ENCODE measurements at places on chromosomes 16 and 17.

- no peak for DNase-seq
Measured at GRCh38 chr17:51486091-51486490, 225.7 kb downstream of the UTP18 start.

- no peak for DNase-seq
Measured at GRCh38 chr16:3587547-3588110, 10.4 kb upstream of the NLRC3 start.

DNA sequence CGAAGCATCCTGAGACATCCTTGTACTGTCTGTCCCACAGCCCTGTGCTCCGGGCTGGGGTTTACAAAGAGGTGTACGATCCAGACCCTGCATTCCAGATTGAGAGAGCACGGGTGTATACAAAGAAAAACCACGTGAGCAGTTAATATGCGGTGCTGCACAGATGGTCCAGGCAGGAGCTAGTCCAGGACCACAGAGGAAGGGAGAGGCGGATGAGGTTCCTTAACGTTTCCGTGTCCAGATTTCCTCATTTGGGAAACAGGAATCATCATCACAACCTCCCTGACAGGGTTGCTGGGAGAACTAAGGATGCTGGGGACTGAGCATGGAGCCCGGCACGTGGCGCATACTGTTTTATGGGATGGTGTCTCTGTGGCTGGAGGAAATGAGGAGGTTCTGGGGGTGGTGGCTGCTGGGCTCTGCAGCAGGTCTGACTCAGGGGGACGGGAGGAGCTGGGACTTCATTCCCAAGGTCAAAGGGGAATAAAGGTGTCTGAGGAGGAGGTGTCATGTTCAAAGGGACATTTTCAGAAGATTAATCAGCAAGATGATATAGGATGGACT, 26.2 kb downstream of the WIPI1 start:
- DNase-seq = no peak

DNA sequence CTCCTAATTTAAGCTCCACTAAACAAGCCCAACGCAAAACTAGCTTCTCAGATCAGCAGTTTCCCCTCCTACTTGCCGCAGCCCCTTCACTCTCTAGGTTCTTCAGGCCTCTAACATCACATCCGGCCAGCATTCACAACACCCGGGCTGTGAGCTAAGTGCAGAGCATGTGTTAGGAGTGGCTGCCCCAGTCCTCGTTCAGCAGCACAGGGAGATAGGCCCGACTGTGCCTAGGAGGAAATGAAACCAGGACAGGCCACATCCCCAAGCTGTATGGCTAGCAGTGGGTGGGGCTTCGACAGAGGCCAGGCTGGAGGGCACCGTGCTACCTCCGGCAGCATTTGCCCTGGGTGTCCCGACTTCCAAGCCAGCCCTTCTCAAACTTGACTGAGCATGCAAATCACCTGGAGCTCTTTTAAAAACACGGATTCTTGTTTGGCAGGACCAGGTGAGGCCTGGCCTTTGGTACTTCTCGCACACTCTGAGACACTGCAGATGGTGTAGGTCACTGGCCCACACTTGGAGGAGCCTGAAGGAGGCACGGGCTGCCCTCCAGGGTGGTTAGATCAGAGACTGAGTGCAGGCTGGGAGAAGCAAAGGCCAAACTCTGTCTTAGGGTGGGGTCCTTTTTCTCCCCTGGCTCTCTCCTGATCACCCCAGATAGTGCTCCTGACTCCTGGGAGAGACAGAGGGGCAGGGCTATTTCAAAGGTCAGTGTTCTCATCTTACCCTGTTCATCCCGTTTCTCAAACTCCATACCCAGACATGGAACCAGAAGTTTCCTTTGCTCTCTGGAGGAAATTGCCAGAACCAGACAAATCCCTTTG, 202.0 kb downstream of the C16orf78 start:
- DNase-seq = peak; percentile 83

- DNase-seq = peak; percentile 82
Measured at GRCh38 chr17:70314506-70314905, 145.2 kb downstream of the KCNJ2 start.

DNA sequence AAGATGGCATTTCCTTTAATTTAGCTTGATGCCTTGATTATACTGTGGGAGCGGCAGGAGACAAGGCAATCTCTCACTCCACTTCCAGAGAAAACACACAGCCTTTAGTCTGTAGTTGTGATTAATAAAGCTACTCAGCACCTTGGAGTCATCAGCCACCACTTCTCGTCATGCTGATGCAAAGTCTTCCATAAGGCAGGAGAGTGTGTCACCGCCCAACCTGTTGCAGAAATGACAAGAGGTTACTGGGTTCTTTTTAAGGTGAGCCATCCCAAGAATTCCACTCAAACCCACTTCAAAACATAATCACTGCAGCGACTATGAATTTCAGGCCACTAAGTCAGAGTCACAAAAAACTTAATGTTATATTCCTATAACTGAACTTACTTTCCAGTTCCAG, 223.9 kb upstream of the TOX3 start:
- DNase-seq = no peak

- DNase-seq = peak; percentile 40
Measured at GRCh38 chr17:2101448-2102257, 46.8 kb downstream of the HIC1 start.

DNA sequence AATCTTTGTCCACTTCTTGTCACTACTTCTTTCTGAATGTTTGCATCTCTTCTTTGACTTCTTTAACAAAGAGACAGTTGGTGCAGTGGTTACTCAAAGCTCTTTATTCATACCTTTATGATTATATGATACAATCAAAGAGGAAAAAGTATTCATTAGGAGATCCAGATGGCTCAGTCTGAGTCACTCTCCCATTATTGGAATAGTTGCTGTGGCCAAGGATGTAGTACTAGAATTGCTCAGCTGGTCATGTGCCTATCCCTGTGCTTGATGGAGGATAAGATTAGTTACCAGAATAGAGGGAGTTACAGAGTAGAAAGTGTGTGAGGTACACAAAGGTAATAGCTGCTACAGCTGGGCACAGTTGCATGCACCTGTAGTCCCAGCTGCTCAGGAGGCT, 18.3 kb downstream of the BCAS3 start:
- DNase-seq = no peak

GRCh38 chr17:50476545-50477315, 1.9 kb upstream of the RSAD1 start:
- no peak for DNase-seq

DNA sequence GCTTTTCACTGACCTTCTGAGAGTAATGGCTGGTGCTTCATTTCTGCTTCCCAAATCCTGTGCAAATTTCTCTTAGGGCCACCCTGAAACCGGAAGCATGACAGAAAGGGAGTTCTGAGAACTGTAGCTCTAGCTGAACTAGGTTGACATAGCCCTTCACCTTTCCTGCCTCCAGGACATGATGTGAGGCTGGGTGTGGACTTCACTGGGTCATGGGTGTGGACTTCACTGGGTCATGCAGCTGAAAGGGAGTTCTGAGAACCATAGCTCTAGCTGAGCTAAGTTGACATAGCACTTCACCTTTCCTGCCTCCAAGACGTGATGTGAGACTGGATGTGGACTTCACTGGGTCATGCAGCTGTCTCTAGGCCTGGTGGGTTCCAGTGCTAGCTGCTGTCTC, 54.3 kb upstream of the NLRP1 start:
- no peak for DNase-seq

DNA sequence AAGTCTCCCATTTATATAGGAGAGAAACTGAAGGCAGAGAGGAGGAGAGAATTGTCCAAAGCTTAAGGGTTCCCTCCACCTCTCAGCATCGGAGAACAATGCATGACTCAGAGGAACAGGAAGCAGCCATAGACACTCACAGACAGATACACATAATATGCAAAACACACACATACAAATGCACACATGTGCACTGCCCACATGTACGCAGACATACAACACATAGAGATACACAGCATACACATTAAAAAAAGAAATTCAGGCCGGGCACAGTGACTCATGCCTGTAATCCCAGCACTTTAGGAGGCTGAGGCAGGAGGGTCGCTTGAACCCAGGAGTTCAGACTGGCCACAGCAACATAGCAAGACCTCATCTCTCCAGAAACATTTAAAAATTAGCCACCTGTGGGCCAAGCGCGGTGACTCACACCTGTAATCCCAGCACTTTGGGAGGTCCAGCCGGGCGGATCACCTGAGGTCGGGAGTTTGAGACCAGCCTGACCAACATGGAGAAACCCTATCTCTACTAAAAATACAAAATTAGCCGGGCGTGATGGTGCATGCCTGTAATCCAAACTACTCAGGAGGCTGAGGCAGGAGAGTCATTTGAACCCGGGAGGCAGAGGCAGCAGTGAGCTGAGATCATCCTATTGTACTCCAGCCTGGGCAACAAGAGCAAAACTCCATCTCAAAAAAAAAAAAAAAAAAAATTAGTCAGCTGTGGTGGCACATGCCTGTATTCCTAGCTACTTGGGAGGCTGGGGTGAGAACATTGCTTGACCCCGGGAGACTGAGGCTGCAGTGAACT, 11.3 kb downstream of the ERAL1 start:
- peak; percentile 34 for DNase-seq

GRCh38 chr16:85913688-85914422, 14.9 kb downstream of the IRF8 start:
- DNase-seq = peak; percentile 86

GRCh38 chr17:18250259-18250658, 8.3 kb downstream of the FLII start:
- no peak for DNase-seq

GRCh38 chr17:36730857-36731490, 129.6 kb downstream of the MRM1 start:
- DNase-seq = no peak

- DNase-seq = peak; percentile 85
Measured at GRCh38 chr16:27242868-27243590, 25.5 kb downstream of the NSMCE1 start.

- no peak for DNase-seq
Measured at GRCh38 chr16:85625053-85625452, 11.9 kb downstream of the GSE1 start.

- no peak for DNase-seq
Measured at GRCh38 chr17:56358651-56359050, 205.4 kb downstream of the ANKFN1 start.

DNA sequence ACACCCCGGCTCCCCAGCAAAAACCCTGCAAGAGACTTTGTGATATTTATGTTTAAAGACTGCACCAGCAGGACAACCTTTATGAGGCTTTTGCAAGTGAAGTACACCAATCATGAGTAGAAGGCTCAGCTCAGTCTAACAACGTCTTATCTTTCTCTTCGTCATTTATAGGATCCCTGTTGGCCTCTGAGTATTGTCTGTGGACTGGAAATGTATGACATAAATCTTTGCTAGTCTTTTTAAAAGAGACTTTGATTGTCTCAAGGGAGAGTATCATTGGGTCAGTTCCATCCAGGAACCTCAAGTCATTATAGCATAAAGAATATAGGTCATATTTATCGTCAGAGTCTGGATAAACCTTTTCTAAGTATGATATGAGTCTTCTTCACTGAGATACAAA, 505.0 kb upstream of the SOX9 start:
- no peak for DNase-seq

DNA sequence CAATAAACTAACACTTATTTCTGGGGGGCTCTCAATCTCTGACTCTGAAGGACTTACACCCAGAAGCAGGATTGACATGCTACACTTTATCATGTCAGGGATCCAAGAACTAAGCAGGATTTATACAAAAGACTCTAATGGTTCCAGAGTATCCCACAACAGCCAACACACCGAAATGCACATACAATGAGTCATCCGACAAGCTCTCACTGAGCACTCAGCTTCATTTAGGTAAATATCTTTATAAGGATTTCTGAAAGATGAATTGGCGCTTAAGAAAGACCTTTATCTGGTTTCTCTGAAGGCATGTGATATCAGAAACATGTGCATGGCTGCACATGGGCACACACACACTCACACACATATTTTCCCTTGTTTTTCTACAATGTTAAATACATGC, 77.2 kb downstream of the TOX3 start:
- no peak for DNase-seq
